SK-N-SH (cell line): ENCODE measurements at places on chromosomes 4 and X.

DNA sequence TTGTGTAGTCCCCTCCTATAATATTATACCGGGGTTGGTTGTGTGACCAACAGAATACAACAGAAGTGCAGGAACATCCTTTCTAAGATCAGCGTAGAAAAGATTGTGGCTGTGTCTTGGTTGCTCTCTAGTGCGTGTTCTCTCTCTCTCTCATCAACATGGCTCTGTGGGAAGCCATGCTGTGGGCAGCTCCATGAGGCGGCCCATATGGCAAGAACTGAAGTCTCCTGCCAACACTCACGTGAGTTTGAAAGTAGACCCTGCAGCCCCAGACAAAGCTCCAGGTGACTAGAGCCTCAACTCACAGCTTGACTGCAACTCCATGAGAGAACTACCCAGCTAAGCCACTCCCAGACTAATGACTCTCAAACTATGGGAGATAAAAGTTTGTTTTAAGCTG is 118.7 kb downstream of the TSPAN5 start:
- no peak for DNase-seq

- no peak for DNase-seq
Observed at GRCh38 chrX:110116066-110116980, 113.4 kb downstream of the TMEM164 start.

GRCh38 chr4:113881256-113881655 is 98.2 kb downstream of the ARSJ start:
- DNase-seq: no peak

DNA sequence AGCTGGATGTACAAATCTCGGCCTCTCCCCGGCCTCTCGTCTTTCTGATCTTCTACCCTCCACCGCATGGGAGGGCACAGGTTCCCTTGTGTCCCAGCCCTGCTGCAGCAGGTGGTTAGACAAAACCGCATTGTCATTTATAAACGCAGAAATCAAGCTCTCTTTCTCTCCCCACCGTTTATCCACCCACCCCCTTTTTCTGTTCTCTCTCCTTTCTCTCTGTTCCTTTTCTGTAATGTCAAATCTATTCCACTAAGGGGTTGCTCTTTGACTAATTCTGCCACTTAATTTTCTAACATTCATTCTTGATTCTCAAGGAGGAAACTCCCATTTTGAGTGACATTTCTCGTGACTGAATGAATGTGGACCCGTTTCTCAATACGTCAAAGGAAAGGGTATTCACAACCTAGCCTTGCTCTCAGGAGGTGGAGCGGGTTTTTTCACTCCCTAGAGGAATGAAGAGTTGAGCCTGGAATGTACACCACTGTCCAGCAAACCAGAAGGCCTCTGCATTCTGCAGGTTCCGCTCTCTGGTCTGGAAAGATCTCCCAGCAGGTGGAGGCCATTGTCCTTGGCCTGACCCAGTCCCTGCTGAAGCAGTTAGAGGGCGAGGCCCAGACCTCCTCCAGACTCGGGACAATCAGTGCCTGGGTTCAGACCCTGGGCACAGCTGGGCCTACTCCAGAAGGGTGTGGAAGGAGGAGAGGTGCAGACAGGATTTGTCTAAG is 70.9 kb upstream of the ENPP6 start:
- DNase-seq: no peak

GRCh38 chr4:70533211-70533610 is 14.8 kb downstream of the AMTN start:
- DNase-seq: no peak

DNA sequence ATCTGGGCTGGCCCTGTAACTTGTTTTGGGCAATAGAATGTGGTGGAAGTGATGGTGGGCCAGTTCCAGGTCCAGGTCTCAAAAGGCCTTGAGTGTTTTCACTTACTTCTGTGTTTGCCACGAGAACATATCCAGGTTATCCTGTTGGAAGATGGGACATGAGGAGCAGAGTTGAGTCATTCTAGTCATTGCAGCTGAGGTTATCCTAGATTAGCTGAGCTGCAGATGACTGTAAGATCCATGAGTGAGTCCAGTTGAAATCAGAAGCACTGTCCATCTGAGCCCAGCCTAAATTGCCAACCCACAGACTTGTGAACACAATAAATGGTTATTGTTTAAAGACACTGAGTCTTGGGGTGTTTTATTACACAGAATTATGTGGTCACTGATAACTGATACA is 45.3 kb upstream of the RPS6KA3 start:
- DNase-seq: no peak

GRCh38 chrX:100316987-100317386 is 93.1 kb downstream of the PCDH19 start:
- no peak for DNase-seq

- no peak for DNase-seq
Observed at GRCh38 chrX:11351375-11352295, 58.4 kb downstream of the AMELX start.

GRCh38 chrX:47143894-47144625 is 442 bp downstream of the NDUFB11 start:
- peak; percentile 72 for DNase-seq

DNA sequence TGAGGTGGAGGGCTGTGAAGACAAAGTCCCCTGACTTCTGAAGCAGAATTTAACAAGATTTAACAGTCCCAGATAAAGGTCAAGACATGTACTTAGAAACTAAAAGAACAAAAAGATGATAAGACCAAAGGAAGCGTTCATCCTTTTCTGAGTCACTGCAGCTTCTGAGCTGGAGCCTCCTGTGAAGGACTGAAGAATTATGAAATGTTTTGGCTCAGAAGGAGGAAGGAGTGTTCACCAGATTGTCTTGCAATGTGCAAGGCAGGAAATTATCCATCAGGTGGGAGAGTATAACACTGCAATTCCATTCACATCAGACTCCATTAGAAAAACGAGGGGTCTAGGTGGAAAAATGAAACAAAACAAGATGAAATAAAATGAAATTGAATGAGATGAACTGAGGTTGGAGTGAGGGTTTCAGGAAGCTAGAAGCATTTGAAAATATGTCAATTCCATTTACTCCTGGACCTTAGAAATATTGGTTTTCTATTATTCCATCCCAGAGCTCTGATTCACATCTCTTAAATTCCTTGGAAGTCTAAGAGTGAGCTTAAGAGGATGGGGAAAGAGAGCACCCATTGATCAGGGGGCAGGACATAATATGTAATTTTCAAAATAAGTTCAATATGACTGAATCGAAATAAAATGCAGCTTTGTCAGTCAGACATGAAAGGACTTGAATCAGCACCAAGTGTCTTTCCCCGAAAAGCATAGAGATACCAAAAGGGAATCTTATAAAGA is 186.1 kb upstream of the LNX1 start:
- DNase-seq: no peak
